ENCODE measurements at places on chromosomes 7 and 10. TPM values are rescaled to one million over a fixed set of nuclear protein-coding genes. Genes with fewer than 3 reads are reported as not detected.

The FAM131B gene
- total RNA-seq = 0.65 TPM

The POT1 gene
- total RNA-seq = 18.0 TPM

The POLR2J2 gene
- total RNA-seq = 5.3 TPM

The ELFN1 gene
- 0.65 TPM for total RNA-seq

The OPTN gene
- total RNA-seq = 82.3 TPM

The SPOCK2 gene
- 0.98 TPM for total RNA-seq

Data from vein endothelial cell (primary cell).